ENCODE measurements at places on chromosomes 6 and 20. TPM values are rescaled to one million over a fixed set of nuclear protein-coding genes. Genes with fewer than 3 reads are reported as not detected.

DNA sequence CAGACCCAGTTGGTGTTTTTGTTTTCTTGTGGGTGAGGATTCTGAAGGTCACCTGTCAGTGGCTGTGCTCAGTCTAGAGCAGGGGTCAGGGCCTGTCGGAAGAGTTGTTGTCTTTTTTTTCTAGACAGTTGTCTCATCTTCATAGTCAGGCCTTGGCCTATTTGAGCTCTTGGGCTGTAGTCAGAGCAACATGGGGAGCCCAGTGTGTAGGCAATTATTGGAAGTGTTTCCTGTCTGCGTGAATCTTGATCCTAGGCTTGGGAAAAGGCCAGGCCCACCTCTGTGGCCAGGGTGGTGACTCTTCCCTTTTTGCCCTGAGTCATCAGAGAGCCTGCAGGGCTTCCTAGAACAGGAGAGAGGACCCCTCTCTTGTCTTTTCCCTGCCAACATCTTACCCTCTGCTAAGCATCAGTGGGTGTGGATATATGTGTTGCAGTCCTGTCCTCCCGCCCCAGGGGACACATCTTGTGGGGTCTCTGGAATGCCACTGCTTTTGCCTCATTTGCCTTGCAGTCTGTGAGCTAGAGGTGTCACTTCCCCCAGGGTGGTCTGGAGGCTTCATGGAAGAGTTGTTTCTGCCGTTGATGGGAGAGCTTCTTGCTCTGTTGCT, 11.4 kb downstream of the TJAP1 start:
- DNase-seq = peak; percentile 48

The TMC2 gene
- total RNA-seq = not detected

The UNC5CL gene
- not detected for total RNA-seq

The ENPP4 gene
- total RNA-seq = 19.6 TPM

DNA sequence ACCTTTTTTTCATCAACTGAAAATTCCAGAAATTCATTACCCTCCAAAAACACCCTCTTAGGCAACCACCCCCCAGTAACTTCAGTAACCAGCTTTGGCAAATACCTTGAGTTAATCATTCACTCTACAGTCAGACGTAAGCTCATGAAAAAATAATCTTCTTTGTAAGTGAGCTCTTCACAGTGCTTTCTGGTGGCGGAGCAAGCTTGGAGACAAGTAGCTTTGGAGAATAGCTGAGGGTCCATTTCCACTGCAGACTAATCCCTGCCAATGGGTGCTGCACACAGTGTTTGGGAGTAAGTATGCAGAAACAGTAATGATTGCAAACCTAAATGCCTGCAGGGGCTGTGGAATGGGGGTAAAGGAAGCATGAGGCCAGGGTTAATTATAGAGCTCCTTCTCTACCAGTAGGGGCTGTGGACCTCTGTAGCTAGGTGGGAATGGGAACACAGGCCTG, 56.8 kb upstream of the HINT3 start:
- DNase-seq = no peak

GRCh38 chr6:29504961-29505360, 17.2 kb upstream of the MAS1L start:
- DNase-seq = no peak

- DNase-seq = no peak
These were observed 1115.6 kb upstream of the CITED2 start for GRCh38 chr6:140490081-140490480.

The YTHDF1 gene
- 14.4 TPM for total RNA-seq

GRCh38 chr20:44981736-44982406, 15.6 kb downstream of the STK4 start:
- DNase-seq = no peak

- DNase-seq = peak; percentile 57
These were observed 51.1 kb downstream of the TCP11 start for GRCh38 chr6:35089935-35090505.

The OPRM1 gene
- not detected for total RNA-seq

GRCh38 chr6:117840541-117840983, 66.5 kb upstream of the SLC35F1 start:
- no peak for DNase-seq

The TSHZ2 gene
- 1.3 TPM for total RNA-seq

DNA sequence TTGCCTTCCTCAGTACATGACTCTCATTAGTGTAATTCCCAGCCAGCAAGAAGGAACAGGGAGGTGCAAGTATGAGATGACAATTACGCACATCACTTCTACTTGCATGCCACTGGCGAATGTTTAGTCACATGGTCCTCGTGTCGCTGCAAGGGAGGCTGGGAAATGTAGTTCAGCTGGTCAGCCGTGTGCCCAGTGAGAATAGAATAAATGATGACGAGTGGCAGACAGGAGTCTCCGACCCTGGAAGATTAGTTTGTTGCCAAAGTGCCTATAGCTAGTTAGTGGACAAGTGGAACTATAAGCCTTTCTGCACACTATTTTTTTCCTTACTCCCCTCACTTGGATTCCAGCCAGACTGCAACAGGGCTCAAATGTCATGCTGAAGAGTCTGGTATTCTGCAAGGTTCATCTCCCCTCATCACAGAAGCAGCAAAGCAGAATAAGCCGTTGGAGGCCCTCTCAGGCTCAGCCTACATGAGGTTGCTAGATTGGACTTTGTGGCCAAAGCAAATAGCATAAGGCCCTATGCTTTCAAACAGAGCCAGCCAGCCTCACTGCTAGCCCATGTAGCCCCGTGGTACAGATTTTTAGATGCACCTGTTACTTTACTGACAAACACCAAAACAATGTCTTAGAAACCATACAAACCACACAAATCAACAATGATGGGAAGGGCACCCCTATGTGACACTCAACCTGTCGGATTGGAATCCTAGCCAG, 9.7 kb downstream of the LINC00237 start:
- peak; percentile 88 for DNase-seq

DNA sequence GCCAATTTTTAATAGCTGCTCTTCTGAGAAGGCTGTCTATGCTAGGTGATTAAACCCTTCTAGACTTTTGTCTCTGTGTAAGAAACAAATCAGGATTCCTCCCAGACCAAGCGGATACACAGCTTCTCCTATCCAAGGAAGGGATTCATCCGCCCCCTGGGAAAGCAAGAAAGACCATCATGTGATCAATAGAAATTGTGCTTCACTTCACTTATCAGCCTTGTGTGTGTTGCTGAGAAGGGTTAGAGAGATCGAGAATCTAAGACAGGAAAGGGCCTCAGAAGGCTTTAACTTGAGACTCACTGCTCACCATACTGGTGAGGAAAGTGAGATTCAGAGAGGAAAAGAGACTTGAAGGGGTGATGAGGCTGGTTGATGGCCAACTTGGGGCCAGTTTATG, 1.5 kb downstream of the ABCC10 start:
- DNase-seq = no peak

DNA sequence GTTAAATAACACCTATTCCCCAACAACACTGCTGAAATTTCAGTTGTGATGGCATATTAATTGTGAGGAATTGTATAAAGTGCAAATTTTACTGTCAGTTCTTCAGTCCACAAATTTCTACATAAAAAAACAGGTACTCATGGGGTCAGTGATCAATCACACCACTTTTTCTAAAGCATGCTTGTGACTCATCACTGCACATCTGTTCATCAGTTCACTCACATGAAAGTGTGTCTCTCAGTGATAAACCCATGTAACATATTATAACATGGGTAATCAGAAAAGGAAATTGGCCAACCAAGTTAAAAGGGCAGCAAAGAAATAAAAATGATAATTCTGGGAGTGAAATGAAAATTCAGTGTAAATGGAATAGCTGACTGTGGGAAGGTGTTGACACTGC, 234.7 kb upstream of the FKBP1C start:
- DNase-seq = no peak

Data from Daoy (cell line).